A549 (cell line): ENCODE measurements at places on chromosomes 5 and 9. TPM values are rescaled to one million over a fixed set of nuclear protein-coding genes. Genes with fewer than 3 reads are reported as not detected.

The FOXE1 gene
- 5.7 to 6.8 TPM (median 6.3 TPM) in 3 replicates for polyA plus RNA-seq

- no peak for DNase-seq
Measured at GRCh38 chr9:117317192-117317591, 97.7 kb downstream of the ASTN2 start.

The HTR1A gene
- not detected in 3 replicates for polyA plus RNA-seq

The GSN gene
- polyA plus RNA-seq, result 24.5 to 36.5 TPM (median 33.7 TPM) in 3 replicates

GRCh38 chr5:155460501-155460931, 447.0 kb downstream of the KIF4B start:
- no peak for DNase-seq

The FOXD4 gene
- polyA plus RNA-seq, result 0.45 to 0.50 TPM (median 0.49 TPM) in 3 replicates

DNA sequence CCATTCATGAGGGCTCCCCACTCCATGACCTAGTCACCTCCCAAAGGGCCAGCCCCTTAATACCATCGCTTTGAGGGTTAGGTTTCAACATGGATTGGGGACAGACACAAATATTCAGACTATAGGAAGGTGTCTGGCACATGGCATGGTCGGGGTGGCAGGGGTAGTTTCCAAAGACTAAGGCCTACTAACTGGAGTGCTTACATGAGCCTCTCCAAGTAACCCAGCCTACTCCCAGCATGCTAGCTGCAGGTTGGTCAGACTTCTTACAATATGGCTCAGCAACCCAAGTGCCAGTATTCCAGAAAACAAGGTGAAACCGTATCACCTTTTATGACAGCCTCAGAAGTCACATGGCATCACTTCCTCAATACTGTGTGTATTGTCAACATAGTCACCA, 19.9 kb upstream of the OTULINL start:
- no peak for DNase-seq

- no peak for DNase-seq
Measured at GRCh38 chr9:11595756-11596155, 983.0 kb upstream of the PTPRD start.
